ENCODE measurements at places on chromosomes 1 and 21.

- no peak for DNase-seq
These were observed 611.7 kb downstream of the NUF2 start for GRCh38 chr1:163933437-163933836.

GRCh38 chr1:225835856-225836255 is 25.9 kb downstream of the EPHX1 start:
- no peak for DNase-seq

- no peak for DNase-seq
These were observed 7.6 kb downstream of the CAPN9 start for GRCh38 chr1:230754796-230755195.

GRCh38 chr1:201072149-201072548 is 40.1 kb downstream of the CACNA1S start:
- DNase-seq = no peak

GRCh38 chr1:176198413-176198812 is 8.7 kb downstream of the COP1 start:
- no peak for DNase-seq

All from activated naive CD4-positive, alpha-beta T cell (primary cell).